ENCODE measurements at places on chromosomes 1 and 21.

- DNase-seq = no peak
Measured at GRCh38 chr1:158179301-158180041, 1.2 kb upstream of the CD1D start.

GRCh38 chr1:208851366-208851765 is 607.2 kb upstream of the PLXNA2 start:
- DNase-seq = no peak

GRCh38 chr1:35894183-35894582 is 11.2 kb downstream of the AGO1 start:
- no peak for DNase-seq

DNA sequence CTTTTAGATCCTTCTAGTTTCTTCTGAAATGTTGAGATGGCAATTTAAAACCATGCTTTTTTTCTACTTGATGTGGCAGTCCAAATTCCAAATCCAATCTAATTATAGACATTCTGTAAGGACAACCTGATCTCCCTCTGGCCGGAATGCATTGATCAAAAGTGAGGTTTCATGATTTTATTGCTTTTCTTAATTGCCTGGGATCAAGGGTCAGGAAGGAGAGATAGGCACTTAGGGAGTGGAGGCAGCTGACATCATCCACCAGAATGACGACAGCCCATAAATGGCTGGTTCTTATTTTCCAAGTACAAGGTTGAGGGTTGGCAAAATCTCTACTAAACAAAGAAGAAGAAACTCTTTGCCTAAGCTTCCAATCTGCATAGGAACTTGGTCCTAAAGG is 46.4 kb upstream of the SCCPDH start:
- DNase-seq = no peak

DNA sequence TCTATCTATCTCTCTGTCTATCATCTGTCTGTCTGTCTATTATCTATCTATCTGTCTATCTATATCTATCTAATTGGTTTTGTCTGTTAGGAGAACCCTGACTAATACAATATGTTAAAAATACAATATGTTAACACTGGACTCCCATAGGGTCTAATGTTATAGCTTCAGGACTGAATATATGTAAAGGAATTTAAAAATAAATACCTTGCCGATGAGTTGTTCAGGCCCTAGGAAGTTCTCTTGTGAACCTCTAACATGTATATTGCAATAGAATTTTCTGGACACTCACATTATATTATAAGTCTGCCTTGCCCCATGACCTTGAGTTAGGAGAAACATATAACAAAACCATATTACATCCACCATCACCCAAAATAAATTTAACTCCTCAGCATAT is 900.6 kb downstream of the NCAM2 start:
- DNase-seq = no peak

DNA sequence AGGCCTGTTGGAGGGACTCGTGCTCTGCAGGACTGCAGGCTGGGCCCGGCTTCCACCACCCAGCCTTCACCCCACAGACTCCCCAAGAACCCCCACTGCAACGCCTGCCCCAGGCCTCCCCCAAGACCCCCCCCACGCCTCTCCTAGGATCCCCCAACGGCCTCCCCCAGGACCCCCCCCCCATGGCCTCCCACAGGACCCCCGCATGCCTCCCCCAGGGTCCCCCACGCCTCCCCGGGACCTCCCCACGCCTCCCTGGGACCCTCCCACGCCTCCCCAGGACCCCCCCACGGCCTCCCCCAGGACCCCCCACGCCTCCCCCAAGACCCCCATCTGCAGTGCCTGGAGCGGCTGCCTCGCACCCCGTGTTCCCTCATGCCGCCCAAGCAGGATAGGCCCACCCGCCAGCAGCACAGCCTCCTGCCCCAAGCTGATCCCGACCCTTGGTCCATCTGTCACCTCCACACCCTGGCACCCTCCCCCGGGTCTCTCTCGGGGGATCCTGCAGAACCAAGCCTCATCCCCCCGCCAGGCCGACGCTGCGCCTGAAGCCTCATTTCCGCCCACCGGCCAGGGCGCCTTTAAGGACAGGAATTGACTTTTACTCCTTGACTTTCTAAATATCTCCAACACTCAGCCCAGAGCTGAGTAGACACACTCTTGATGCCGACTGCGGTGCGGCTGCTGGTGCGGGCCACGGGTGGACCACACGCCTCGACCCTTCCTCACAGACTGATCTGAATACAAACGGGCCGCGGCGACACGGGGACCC is 14.1 kb upstream of the RNF223 start:
- no peak for DNase-seq

GRCh38 chr1:215842905-215843304 is 275.8 kb downstream of the KCTD3 start:
- DNase-seq = no peak

DNA sequence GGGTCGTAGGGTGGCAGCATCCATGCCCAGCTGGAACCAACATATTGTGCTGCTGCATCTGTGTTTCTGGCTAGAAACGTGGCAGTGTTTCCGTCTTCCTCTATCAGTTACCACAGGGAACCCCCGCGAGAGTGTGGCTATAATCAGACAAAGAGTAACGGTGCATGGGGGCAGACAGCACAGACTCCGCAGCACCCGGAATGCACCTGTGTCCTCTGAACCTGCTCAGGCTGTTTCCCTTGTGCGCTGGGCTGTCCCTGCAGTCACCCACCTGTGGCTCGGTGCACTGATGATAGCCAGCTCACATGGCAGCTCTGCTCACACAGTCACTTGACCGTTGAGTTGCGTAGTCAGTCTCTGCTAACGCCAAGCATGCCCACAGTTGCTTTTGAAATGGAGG is 11.4 kb upstream of the PCBP3 start:
- DNase-seq = no peak

DNA sequence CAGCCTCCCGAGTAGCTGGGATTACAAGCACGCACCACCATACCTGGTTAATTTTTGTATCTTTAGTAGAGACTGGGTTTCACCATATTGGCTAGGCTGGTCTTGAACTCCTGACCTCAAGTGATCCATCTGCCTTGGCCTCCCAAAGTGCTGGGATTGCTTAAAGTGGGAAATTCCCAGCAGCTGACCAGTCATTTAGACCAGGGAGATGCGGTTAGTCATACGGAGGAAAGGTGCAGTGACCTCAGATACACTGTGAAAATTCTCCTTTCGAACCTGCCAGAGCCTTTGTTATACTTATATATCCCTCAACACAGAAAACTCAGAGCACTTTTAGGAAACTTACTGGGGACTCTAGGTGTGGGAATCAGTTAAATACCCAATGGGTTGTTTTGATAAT is 39.6 kb downstream of the MAP10 start:
- DNase-seq = no peak

DNA sequence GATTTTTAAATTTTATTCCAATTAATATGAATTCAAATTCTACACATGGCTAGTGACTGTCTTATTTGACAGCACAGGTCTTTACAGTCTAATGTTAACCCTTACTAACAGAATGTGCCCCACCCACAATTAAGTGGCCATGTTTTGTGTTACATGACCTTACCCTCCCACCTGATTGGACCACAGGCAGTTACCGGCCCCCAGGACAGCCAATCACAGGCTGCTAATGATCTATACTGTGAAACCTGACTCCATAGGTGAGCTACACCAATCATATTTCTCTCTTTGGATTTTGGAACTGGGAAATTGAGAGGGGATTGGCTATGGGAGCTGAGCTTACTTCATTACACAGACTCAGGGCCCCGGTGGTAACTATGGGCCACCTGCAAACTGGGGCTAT is 27.5 kb downstream of the ZP4 start:
- DNase-seq = no peak

DNA sequence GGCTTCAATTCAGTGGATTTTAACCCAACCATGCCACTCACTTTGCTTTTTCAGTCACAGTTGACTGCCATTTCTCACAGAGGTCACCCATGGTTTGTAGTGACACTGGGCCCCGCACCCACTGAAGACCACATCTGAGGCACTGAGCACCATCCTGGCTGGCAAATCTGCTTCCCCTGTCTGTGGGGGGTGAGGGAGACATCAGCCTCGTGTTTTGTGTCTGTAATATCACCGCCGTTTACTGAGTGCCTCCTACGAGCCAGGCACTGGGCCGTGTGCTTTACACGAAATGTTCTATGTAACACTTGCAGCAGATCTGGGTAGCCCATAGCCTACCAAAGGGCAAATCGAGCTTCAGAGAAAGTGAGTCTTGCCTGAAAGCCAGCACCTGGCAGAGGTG is 161.8 kb downstream of the PGBD5 start:
- no peak for DNase-seq

GRCh38 chr21:15978215-15978738 is 248.5 kb downstream of the USP25 start:
- no peak for DNase-seq

DNA sequence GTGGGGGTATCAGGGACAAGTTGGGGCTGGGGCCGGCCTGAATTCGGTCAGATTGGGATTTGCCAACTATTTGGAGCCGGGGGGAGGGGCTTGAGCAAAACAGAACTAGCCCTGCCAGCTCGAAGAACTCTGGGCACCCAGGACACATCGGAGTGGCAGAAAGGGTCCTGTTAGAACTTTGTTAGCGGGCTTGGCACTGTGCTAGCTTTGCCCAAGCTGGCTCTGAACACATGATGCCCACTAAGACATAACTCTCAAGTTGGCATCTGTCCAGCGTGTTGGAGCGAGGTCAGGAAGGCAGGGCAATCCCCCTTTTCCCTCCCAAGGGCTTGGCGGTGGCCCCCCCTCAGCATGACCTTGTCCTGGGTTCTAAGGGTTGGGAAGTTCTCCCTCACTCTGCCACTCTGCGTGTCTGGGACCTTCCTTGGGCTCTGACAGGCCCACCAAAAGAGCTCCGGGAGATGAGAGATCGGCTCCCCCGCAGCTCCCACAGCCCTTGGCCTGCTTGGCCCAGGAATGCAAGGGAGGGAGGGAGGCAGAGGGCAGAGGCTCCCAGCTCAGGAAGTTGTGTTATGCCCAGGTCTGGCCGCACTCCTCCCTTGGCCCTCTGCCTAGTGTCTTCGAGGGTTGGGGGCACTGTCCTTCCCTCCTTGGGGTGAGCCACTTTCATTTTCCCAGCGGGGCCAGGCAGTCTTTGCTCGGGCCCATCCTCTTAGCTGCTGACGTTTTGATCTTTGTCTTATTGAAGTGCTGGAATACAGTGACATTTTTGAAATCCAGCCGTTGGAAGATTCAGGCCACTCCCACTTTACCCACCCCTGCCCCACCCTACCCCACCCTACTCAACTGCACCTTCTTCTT is 1.2 kb downstream of the LMNA start:
- DNase-seq = peak; percentile 65
